Tibial nerve (tissue), 4 donors: ENCODE measurements at places on chromosomes 7 and 10. TPM values are rescaled to one million over a fixed set of nuclear protein-coding genes. Genes with fewer than 3 reads are reported as not detected.

GRCh38 chr10:77237120-77237519 is 400.5 kb downstream of the KCNMA1 start:
- no peak overlapping the region for H3K27ac ChIP-seq
- DNase-seq: no peak
- H3K4me1 ChIP-seq: no peaks in the 10 kb centered on the region
- H3K27me3 ChIP-seq: no peaks in the 10 kb centered on the region
- no peak overlapping the region for H3K4me3 ChIP-seq

Gene NFE2L3
- 6.5 TPM for total RNA-seq

DNA sequence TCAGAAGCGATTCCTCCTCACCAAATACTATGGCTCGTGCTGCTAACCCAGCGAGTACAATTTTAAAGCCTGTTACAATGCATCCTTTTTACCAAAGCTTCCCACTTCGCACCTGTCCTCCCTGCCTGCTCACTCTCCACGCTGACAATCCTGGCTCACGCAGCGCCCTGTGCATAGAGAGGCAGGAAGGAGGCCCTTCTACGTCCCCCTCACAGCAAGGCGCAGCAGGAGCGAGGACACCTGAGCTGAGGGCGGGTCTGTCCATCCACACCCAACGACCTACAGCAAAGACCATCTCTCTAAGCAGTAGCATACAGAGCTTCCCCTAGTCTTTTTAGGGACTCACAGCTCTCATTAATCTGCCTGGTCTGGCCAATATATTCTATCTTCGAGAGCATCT is 46.0 kb downstream of the MKI67 start:
- H3K4me3 ChIP-seq: no peak overlapping the region
- H3K27ac ChIP-seq: no peak overlapping the region
- H3K4me1 ChIP-seq: no peaks in the 10 kb centered on the region
- H3K36me3 ChIP-seq: peaks cover 7% of the 10 kb centered on the region
- H3K27me3 ChIP-seq: no peaks in the 10 kb centered on the region

DNA sequence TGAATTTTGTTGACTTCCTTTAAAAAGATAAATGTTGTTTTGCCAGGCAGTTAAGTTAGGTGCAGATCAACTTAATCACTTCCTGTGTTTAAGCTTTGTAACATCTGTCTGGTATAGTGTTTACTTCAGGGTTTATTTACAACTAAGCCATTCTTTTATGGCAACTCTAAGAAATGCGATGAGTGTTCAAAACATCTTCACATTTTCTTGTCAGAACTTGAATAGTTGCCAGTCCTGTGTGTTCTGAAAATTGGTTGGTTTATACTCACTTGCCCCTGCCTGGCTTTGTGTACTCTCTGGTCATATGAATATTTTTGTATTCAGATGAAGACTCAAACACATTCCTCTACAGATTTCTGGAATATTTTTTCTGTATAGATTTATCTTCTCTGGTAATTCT is 327.2 kb downstream of the MDFIC start:
- H3K27me3 ChIP-seq: no peaks in the 10 kb centered on the region
- H3K27ac ChIP-seq: no peak overlapping the region
- no peaks in the 10 kb centered on the region for H3K36me3 ChIP-seq
- H3K4me3 ChIP-seq: no peak overlapping the region
- DNase-seq: no peak

DNA sequence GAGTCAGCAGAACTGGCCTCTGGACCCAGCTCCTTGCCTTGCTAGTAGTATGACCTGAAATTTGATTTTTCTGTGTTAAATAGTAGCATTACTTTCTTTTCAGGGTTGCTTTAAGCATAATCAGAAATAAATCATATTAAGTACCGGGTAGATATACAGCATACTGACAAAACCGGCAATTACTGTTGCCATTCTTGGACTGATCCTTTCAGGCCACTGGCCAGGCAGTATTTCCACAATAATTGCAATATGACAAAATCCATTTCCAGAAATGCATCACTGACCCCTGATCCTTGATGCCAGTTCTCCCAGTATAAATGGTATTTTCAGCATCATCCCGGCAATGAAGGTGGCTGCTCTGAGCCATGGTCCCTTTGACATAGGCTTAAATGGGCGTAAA is 6.9 kb downstream of the LRIT1 start:
- DNase-seq: no peak
- H3K36me3 ChIP-seq: no peaks in the 10 kb centered on the region
- H3K27me3 ChIP-seq: no peaks in the 10 kb centered on the region
- no peaks in the 10 kb centered on the region for H3K4me1 ChIP-seq

GRCh38 chr10:132131581-132132420 is 54.9 kb upstream of the DPYSL4 start:
- H3K4me3 ChIP-seq: no peak overlapping the region
- H3K27ac ChIP-seq: no peak overlapping the region
- peaks cover 11% of the 10 kb centered on the region for H3K36me3 ChIP-seq

GRCh38 chr7:131249003-131249402 is 78.7 kb upstream of the MKLN1 start:
- H3K36me3 ChIP-seq: no peaks in the 10 kb centered on the region
- peaks cover 6% of the 10 kb centered on the region for H3K4me1 ChIP-seq
- DNase-seq: peak; percentile 74
- no peaks in the 10 kb centered on the region for H3K27me3 ChIP-seq

DNA sequence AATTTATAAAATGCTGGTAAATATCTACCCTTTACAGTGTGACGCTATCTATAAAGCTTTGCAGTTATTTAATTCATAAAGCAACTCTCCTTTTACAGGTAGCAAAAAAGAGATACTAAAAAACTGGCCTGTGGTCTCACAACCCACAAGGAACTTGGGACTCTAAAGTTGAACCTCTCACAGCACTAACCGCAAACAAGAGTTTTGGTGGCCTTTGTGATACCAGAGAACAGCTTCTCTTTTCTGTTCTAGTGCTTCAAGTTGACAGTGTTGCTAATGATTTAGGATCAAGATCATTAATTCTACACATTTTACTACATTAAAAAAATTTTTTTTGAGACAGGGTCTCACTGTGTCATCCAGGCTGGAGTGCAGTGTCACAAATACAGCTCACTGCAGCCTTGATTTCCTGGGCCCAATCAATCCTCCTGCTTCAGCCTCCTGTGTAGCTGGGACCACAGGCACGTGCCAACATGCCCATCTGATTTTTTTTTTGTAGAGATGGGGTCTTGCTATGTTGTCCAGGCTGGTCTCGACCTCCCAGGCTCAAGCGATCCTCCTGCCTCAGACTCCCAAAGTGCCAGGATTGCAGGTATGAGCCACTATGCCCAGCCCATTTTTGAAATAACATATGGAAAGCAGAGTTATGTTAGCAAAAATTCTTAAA is 56.0 kb upstream of the ST8SIA6 start:
- no peak for DNase-seq
- no peaks in the 10 kb centered on the region for H3K36me3 ChIP-seq
- no peak overlapping the region for H3K4me3 ChIP-seq
- H3K27ac ChIP-seq: no peak overlapping the region
- no peaks in the 10 kb centered on the region for H3K4me1 ChIP-seq

Gene LARP4B
- total RNA-seq: 53.4 TPM

Gene GRID2IP
- not detected for total RNA-seq

DNA sequence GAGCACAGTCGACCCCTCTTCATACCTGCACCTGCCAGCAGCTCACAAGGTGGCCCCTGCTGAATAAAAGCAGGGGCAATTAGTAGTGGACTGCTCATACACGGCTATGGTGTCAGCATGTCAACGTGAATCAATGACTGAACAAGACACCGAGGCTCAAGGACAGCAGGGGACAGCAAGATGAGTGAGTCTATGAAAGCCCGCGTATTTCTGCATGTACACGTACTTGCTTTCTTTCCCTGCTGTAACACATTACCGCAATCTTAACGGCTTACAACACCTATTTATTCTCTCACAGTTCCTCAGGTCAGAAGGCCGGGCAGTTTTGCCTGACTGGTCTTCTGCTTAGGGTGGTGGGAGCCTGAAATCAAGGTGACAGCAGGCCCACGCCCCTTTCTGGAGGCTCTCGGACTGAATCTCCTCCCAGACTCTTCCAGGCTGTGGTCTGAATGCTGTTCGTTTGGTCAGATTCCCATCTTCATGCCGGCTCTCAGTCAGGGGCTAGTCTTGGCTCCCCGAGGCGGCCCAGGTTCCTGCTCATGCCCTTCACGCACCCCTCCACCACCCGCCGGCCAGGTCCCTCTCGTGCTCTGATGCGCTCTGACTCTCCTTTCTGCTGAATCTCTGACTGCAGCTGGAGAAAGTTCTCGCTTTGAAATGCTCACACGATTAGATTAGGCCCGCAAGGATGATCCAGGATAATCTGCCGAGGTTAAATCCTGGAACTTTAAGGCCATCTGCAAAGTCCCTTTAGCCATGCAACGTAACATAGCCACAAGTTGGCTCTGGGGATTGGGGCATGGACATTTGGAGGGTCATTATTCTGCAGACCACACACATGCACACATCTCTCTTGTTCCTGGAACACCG is 7.8 kb upstream of the PPP2R2D start:
- no peak overlapping the region for H3K27ac ChIP-seq
- DNase-seq: no peak
- no peaks in the 10 kb centered on the region for H3K4me1 ChIP-seq
- no peak overlapping the region for H3K4me3 ChIP-seq
- no peaks in the 10 kb centered on the region for H3K27me3 ChIP-seq

DNA sequence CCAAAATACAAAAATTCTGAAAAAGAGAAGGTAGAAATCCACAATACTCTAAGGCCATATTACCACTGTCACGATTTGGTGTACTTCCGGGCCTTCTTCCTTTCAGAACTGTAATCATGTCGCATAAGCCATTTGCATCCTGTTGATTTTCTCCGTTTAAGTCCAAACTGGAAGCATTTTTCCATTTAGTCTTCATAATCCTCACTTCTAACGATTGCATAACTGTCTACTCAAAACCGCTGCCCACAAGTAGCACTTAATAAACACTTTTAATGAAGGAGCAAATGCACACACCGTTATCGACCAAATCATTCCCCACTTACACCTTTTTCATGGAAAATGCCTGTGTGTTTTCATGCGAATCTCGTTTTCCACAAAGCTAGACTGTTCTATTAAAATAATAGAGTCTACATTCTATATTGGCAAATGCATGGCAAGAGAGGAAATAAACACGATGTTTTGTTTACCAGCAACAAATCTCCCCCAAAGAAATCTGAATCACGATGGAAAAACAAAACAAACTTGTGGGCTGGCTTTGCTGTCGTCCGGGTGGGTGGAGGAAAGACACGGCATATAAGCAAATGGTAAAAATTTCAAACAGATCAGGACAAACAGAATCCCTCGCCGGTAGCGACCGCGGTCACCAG is 1.0 kb downstream of the ATE1 start:
- peak overlapping the region; percentile 81 for H3K4me3 ChIP-seq
- no peak for DNase-seq
- peak overlapping the region; percentile 89 for H3K27ac ChIP-seq
- peaks cover 9% of the 10 kb centered on the region for H3K36me3 ChIP-seq
- H3K27me3 ChIP-seq: no peaks in the 10 kb centered on the region

Gene GSTO2
- total RNA-seq: 1.3 TPM
